Activated effector memory CD4-positive, alpha-beta T cell treated with anti-CD3 and anti-CD28 coated beads, Interleukin-2, amount 50 U/mL, for 16 hours (primary cell): ENCODE measurements at places on chromosomes 4 and X.

GRCh38 chr4:94534401-94535312 is 82.9 kb downstream of the PDLIM5 start:
- DNase-seq = no peak

GRCh38 chr4:126851391-126851790 is 781.4 kb upstream of the INTU start:
- no peak for DNase-seq

DNA sequence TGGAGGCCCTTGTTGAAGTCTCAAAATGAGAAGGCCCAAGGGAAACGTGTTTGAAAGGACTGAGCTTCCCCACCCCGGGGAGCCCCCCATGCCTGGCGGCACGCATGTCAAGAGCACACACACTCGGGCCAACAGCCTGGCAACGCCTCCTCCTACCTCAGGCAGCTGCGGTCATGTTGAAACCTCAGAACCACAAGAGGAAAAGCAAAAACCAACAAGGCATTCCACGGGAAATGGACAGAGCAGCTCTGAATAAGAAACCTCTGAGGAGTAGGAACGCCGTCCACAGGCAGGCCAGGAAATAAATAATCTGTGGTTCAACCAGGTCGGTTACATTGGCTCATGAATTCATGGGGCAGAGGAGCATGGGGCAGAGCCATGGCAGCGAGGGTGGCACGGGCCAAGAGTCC is 95.7 kb upstream of the AFAP1 start:
- no peak for DNase-seq

GRCh38 chrX:111071542-111072277 is 24.3 kb upstream of the PAK3 start:
- no peak for DNase-seq

DNA sequence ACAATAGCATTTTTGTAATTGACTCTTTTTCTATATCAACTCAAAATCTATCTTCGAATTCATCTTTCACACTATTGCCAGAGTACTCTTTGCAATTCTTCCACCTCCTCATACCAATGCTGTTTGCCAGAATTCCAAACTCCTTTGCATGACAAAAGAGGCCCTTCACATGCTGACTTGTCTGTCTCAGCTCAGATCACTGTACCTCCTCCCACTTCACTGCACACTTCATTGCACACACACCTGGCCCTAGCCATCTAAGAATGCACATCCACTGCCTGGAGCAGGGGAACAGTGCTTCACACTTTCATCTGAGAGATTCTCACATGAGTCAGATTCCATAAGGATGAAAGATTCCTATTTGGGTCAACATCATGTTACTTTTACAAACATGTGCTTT is 56.5 kb downstream of the PRDM5 start:
- DNase-seq = no peak

DNA sequence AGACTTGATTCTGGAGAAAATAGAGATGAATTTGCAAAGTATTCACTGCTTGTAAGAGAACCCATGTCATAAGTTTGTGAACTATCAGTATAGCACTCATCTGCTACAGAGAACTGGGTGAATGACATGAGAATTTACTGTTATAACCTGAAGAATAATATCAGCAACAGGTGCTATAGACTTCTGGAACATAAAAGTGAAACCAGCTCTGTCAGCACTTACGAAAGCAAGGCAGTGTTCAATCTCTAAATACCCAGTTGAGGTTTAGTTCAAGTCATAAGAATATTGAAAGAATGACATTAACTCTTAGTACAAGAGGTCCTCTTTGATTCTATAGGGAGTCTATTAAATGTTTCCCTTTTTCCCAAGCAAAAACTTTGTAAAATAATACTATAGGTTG is 232.9 kb upstream of the ANKRD50 start:
- DNase-seq = no peak

- DNase-seq = no peak
These were observed 95.5 kb downstream of the IRS4 start for GRCh38 chrX:108640817-108641216.

DNA sequence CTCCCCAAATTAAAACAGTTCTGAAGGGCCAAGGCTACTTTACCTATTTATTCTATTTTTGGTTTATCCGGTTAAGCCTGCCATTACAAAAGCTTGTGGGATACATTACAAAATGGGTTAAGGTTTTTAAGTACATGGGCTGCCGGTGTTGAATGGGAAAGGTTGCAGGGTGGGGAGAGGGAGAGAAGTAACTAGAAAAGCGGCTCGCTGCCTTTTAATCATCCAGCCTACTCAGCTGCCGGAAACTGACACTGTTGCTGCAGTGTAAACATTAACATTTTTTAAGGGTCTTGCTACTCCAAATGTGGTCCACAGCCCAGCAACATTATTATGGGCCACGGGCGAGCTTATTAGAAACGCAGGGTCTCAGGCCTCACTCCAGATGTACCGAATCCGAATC is 1.5 kb upstream of the IL1RAPL1 start:
- DNase-seq = no peak

DNA sequence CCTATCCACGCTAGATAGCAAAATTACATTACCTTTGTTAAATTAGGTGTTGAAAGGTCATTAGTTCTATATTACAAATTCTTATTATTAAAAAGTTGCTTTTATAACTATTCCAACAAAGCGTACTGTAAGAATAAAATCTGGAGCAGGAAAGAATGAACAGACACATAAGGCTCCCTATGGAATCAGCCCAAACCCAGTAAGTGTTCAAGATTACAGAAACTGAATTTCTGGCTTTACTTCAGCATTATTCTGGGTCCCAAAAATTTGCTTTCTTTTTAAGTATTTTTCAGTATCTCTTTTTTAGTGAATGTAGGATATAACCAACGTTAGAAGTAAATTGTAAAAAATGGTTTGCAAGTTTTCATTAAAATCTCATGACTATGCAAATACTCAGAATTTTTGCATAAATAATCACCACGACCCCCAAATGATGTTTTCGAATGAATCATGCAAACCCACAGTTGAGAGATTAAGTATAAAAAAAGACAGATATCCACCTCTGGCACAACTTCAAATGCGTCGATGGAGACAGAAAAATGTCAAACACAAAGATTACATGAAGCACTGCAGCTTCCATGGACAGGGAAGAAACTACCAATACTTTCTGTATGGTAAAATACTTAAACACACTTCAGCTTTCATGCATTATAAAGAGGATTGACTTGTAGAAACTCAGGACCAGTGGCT is 238.5 kb downstream of the RASL11B start:
- DNase-seq = no peak

GRCh38 chr4:101239665-101240064 is 107.7 kb downstream of the PPP3CA start:
- no peak for DNase-seq

- DNase-seq = no peak
These were observed 19.6 kb downstream of the ATP5ME start for GRCh38 chr4:654503-654845.

GRCh38 chr4:174538123-174538875 is 16.0 kb upstream of the HPGD start:
- DNase-seq = no peak

GRCh38 chrX:56978172-56978571 is 17.2 kb downstream of the SPIN3 start:
- peak; percentile 63 for DNase-seq

DNA sequence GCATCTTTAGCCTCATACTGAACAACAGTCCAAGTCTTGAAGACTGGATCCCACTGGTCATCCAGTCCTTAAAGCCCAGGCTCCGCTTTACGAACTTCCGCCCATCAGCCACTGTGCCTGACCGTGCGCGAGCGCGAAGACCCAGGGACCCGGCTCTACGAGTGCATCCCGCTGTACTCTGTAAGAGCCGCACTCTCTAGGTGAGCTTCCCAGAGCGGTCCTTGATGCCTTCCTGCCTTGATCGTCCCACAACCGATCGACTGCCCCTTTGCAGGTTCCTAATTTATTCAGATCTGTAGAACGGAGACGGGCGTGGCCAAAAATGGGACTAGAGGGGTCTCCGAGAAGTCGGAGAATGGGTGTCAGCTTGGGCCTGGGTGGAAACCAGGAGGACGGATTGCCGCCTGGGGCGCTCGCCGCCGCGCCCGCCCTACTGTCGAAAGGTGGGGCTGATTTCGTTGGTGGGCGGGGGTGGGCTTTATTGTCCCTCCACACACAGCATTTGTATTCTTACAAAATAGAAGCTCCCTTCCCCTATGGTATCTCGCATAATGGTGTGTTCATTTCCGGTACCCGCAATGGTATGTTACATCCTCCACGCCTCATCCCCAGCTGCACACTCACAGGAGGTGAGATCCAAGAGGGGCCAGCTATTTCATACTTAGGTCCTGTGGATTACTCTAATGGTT is 42.3 kb upstream of the FAM156A start:
- DNase-seq = no peak

- no peak for DNase-seq
These were observed 8.5 kb upstream of the NFKB1 start for GRCh38 chr4:102492531-102493241.
